ENCODE measurements at places on chromosomes 1 and 21.
A peak's percentile ranks its signal among the peaks of the same experiment; 100 is the strongest.

GRCh38 chr1:198937231-198938031 lies 298.6 kb downstream of the PTPRC start:
- DNase-seq, result peak; percentile 11

DNA sequence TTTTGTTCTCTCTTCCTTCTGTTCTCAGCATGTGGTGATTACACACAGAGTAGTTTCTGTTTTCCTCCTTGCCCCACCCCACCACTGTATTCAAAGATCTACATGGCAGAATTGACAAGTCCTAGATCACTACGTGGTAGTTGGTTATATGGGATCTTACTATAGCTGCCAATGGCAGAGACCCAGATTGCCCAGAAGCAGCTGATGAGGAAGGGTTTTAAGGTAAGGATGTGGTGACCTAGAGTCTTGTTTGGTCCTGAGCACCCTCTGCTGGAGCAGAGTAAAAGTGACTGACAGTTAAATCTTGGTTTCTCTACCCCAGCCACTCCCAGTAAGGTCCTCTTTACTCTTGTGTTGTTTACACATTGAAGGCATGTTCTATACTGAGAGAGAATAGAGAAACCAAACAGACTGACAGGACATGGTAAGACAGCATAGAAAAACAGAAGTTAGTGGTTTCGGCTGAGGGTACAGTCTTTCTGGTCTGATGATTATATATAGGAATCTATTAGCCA lies 22.8 kb upstream of the STRIP1 start:
- DNase-seq, result peak; percentile 8

DNA sequence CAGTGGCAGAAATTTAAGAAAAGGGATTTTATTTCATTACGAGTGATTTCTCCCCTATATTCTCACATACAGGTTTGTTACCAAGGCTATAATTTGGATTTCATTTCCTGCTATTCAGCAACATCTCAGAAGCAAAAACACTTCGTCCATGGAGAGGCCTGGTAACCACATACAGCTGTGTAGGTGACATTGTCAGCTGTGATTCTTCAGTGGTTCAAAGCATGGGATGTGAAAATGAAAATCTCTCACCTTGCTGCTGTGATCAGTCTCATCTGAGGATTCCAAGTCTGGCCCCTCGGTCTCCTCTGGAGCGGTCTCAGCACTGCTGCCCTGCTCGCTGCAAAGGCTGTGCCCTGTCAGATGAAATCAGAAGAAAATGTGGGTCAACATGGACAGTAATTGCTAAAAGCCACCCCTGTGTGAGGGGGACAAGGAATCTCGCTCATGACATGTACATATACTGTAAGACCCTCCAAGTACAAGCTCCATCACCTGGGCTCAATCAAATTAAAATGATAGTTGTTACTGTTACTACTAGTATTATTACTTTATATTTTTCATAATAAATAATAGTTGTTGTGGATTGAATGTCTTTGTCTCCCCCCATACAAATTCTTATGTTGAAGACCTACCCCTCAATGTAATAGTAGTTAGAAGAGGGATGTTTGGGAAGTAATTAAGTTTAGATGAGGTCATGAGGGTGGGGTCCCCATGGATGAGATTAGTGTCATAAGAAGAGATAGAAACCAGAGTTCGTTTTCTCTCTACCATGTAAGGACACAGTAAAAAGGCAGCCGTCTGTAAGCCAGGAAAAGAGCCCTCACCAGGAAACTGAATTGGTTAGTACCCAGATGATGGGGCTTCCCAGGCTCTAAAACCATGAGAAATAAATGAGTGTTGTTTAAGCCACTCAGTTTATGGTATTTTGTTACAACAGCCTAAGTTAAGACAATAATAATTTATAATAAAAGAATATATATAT lies 126.7 kb upstream of the KRTAP19-8 start:
- DNase-seq, result no peak

GRCh38 chr1:43177691-43178090 lies 5.6 kb downstream of the CFAP57 start:
- no peak for DNase-seq

DNA sequence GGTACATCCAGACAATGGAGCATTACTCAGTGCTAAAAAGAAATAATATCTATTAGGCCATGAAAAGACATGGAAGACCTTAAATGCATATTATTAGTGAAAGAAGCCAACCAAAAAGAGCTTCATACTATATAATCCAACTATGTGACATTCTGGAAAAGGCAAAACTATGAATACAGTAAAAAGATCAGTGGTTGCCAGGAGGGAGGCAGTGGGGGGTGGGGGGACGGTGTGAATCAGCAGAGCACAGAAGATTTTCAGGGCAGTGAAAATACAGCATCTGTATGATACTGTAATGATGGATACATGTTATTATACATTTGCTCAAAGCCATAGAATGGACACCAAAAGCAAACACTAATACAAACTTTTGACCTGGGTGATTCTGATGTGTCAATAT lies 339.4 kb upstream of the SNX7 start:
- no peak for DNase-seq

GRCh38 chr21:42443181-42443785 lies 39.6 kb downstream of the UBASH3A start:
- no peak for DNase-seq

DNA sequence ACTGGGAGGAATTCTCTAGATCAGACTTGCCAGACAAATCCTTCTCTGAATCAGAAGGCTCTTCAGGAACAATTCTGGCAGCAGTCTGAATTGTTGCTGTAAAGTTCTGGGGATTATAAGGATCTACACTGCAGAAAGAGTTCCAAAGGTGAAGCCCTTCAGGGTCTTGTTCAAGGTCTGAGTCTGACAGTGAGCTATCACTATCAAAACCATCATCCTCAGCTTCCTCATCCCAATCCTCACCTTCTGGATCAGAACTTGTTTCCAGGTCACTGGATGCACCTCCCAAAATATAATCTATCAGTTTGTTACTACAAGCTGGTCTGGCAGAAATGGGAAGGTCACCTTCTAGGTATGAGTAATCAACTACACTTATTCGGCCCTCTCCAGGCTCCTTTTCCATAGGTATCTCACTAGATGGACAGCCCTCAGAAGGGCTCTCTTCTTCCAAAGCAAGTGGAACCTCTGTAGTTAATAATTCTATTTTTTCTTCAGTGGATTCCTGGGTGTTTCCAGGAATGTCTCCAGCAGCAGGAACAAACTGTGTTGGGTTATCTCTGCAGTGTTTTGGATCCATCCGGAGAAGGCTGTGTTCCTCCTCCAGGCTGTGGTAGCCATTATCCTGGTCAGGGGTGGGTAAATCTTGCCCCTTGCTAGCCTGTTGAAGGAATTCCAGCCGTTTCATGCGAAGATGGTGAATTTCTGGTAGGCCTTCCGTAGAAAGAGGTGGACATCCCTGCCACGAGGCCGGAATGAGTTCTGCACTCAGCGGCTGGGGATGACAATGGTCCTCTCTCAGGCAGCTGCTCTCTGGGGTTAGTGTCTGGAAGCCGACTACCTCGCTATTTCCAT lies 1.6 kb downstream of the PPP1R15B start:
- DNase-seq, result no peak

DNA sequence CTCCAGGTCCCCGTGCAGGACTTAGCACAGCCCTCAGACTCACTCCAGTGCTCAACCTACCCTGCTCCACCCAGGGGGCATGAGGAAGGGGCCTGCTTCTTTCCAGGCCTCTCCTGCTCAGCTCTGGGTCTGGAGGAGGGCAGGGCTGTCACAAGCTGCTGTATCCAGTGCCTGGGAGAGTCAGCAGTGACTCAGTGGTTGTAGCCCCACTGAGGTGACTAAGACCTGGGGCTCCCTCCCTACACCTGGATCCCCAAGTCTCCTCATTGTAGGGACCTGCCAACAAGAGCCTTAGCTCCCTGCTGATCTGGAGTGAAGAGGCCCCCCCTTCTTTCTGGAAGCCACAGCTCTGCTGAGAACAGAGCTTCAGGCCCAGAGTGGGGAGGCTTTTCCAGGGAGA lies 36.1 kb upstream of the FAM131C start:
- DNase-seq, result no peak

DNA sequence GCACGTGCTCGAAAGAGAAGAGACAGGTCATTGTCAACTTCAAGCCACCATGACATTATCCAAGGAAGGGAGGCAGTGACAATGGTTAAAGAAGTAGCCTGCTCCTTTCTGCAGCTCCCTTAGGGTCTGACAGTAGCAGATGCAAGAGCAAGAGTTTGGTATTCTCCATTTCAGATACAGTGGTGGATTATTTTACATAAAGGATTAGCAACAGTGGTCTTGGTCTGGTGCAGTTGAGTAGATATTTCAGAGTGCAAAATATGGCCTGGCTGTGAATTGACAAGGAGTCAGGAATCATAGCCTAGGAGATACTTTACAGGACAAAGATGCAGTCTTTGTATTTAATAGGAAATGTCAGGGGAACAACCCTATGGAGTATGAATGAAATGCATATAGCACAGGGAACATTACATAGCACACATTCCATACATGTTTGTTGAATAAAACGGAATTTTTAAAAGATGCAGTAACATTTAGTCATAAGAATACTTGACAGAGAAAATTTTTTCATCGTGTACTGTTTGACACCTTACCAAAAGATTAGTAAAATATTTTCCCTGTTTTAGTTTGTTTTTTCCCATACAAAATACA lies 41.8 kb downstream of the CHRM3 start:
- no peak for DNase-seq

GRCh38 chr1:180540697-180541594 lies 17.8 kb upstream of the OVAAL start:
- DNase-seq, result no peak

DNA sequence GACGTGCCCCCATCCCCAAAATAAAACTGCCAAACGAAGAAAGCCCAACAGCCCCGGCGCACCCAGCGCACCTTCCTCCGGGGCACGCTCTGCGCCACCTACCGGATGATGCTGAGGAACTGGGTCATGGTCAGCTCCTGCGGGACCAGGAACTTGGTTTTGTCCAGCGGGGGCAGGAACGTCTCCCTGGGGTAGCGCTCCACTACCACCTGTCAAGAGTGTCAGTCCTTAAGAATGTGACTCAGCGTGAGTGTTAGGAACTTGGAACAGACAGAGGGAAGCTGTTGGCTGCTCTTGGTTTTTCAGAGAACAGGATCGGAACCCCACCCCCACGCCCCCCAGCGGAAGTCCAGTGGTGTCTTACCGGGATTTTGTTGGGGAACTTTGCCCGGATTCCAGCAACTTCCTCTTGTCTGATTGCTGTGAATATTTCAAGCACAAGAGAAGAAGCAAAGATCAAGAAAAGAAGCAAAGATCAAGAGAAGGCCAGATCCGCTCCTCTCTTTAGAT lies 431 bp downstream of the MAP1LC3C start:
- peak; percentile 56 for DNase-seq

- no peak for DNase-seq
Measured at GRCh38 chr1:36989241-36989640, 45.1 kb downstream of the GRIK3 start.

DNA sequence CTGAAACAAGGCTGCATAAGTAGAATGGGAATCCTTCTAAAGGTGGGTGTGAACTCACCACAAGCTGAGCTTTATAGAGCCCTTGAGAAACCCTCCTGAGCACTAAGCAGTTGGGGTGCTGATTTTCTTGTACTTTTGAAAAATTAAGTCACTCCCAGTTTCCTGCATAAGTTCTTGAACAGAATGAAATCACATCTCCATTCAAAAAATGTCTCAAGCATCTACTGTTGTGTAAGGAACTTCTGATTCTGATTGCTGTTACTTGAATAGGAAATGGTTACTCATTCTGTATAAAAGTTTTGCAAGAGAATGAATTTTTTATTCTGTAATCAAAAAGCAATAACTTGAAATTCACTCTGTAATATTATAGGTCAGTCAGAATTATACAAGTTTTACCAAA lies 50.8 kb upstream of the WNT2B start:
- no peak for DNase-seq

GRCh38 chr1:6075748-6076147 lies 30.1 kb downstream of the KCNAB2 start:
- DNase-seq, result no peak

- DNase-seq, result peak; percentile 53
Measured at GRCh38 chr1:30749691-30750583, 7.6 kb downstream of the LAPTM5 start.

DNA sequence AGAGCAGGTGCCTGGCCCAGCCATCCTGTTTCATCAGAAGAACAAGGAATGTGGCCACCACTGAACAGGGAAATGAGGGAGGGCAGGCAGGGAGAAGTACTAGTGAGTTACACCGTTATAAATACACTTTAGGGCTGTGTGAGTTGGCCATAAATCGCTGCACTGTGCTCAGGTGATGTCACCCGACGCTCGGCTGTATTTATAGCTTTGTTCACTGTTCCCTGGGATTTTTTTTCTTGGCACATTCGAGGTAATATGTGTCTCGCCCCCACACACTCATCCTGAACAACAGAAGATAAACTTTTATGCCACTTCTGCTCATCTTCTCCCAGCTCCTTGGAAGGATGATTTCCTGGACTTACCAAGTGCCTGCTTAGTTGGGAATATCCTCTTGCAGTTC lies 9.0 kb upstream of the KIRREL1 start:
- DNase-seq, result no peak

GRCh38 chr1:172724765-172725613 lies 66.1 kb downstream of the FASLG start:
- DNase-seq, result no peak

- no peak for DNase-seq
Measured at GRCh38 chr21:39319251-39319756, 5.9 kb upstream of the BRWD1 start.

- no peak for DNase-seq
Measured at GRCh38 chr1:13661539-13661938, 38.4 kb upstream of the PRDM2 start.

- no peak for DNase-seq
Measured at GRCh38 chr21:34148826-34149558, 75.6 kb downstream of the MRPS6 start.

- no peak for DNase-seq
Measured at GRCh38 chr1:184504955-184505338, 118.1 kb downstream of the C1orf21 start.

DNA sequence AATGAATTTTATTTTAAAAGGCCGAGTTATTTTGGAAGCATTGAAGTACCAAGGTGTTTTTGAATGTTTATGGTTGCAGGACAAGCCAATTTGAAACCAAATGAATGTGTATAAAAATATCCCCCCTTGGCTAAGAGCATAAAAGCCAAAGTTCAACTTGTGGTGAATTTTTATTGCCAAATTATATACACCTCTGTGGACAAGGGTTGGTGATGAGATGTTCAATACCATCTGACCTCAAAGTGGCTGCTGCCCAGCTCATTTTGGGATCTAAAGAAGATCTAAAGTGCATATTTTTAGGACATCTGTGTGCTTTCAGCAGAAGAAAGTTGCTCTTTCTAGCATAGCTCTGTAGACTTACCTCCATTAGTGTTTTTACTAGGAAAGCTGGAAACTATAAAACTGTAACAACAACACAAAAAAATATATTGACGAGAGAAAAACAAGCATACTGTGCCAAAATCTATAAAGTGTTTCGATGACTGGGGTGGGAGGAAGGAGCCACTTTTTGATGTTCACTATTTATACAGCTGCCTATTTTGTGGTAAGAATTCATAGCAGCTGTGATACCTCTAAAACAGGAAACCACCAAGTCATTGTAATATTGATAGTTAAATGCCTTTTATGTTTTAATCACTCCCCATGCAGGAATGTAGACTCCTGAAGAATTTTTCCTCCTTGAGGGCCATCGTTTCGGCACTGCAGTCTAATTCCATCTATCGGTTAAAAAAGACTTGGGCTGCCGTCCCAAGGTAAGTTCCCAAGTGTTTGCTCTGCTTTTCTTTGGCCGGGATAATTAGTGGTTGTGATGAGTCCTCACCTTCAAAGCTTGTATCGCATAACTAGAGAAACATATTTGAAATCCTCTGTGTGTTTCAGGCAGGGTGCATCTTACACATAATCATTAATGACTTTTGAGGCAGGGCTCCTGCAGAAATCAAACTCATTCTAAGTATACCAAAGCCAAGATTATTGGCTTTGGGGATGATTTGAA lies 83.2 kb downstream of the RGL1 start:
- no peak for DNase-seq

GRCh38 chr1:3657096-3657475 lies 4.8 kb downstream of the TP73 start:
- no peak for DNase-seq
